ENCODE measurements at places on chromosomes 5 and 9. TPM values are rescaled to one million over a fixed set of nuclear protein-coding genes. Genes with fewer than 3 reads are reported as not detected.

TOPORS gene
- 29.3 TPM for total RNA-seq

PCDHGA6 gene
- 1.2 TPM for total RNA-seq

DOCK2 gene
- 0.13 TPM for total RNA-seq

SLC22A5 gene
- total RNA-seq = 3.0 TPM

- no peak for DNase-seq
These were observed 66.3 kb upstream of the FANCC start for GRCh38 chr9:95383845-95384244.

DNA sequence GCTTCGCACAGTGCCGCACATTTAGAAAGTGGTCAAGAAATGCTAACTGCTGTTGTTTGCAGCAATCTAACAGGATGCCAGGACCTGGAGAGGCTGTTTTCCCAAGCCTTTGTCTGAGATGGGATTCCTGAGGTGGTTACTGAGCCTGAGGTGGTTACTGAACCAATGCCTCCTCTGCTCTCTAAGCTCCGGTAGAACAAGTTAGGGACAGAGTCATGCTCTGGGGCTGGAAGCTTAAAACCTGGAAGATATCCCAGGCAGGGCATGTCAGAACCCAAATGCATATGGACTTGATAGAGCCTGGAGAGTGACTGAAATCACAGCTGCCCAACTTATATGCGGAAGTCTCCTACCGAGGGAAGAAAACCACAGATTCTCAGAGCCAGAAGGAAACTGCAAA, 46.5 kb upstream of the FAT2 start:
- no peak for DNase-seq

- DNase-seq = no peak
These were observed 166.1 kb downstream of the GNAQ start for GRCh38 chr9:77865385-77866047.

- no peak for DNase-seq
These were observed 15.6 kb downstream of the PRDM6 start for GRCh38 chr5:123104607-123105006.

DNA sequence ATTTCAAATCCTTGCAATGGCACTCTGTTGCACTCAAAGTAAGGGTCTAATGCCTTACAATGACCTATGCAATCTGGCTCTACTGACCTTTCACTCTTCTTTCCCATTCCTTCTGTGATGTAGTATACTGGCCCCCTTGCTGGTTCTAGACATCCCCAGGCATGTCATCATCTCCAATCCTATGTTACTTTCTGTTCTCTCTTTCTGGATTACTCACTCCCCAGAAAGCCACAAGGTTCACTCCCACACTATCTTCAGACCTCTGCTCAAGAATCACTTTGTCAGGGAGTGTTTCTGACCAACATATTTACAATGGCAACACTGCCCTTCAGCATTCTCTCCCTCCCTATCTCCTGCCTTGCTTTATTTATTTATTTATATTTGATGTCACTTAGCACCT, 802.2 kb upstream of the WWC1 start:
- DNase-seq = no peak
